ENCODE measurements at places on chromosomes 4 and X.

GRCh38 chr4:109562457-109563239 lies 2.6 kb downstream of the MCUB start:
- DNase-seq: no peak

- DNase-seq: no peak
Measured at GRCh38 chrX:72294497-72294896, 11.2 kb downstream of the CITED1 start.

DNA sequence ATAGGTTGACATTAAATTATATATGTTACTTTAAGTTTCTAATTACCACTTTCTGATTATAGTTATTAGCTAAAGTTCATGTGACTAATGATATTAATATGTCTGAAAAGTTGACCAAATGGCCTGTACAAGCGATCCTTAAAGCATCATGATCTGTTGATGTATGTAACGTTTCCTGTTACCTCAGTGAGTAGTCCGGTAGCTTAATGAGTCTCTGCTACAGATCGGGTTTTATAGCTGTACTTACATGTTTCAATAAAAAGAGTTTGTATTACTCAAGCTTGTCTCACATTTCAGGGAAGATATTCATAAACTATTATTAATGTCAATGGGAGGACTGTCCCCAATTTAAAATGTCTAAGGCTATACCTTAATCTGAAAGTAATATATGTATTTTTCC lies 246.3 kb downstream of the PPP3CA start:
- no peak for DNase-seq

DNA sequence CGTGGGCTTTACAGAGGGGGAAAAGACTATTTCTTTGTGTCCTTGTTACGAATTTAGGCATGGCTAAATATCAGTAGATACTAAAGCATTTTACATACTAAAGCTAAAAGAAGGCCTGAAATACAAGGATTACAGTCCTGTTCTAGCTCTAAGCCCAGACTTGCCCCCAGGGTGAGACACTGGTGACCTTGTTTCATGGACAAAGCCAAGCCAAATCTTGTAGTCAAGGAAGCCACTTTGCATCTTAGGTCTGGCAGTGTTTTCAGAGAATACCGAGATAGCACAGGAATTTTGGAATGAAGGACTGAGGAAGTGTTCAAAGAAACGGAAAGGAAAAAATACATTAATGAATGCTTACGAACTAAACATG lies 733 bp upstream of the G3BP2 start:
- DNase-seq: peak; percentile 19

GRCh38 chr4:132818091-132818490 lies 331.0 kb upstream of the PCDH10 start:
- no peak for DNase-seq

- no peak for DNase-seq
Measured at GRCh38 chr4:11166034-11166433, 262.7 kb downstream of the HS3ST1 start.

DNA sequence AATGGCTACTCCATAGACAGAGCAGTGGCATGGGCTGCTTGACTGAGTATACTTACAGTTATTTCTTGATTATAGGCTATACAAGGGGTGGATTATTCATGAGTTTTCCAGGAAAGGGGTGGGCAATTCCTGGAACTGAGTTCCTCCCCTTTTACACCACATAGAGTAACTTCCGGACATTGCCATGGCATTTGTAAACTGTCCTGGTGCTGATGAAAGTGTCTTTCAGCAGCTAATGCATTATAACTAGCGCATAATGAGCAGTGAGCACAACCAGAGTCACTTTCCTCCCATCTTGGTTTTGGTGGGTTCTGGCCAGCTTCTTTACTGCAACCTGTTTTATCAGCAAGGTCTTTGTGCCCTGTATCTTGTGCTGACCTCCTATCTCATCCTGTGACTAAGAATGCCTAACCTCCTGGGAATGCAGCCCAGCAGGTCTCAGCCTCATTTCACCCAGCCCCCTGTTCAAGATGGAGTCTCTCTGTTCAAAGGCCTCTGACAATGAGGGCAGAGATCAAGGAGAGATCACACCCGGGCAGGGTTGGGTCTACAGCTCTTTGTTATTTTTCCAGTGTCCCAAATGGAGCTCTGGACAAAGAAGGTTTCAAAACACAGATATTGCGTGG lies 468.4 kb upstream of the PRKX start:
- DNase-seq: no peak

Measured in adrenal gland (tissue), 19 donors.